ENCODE measurements at places on chromosomes 5 and 9.

- no peak for DNase-seq
Observed at GRCh38 chr5:137607771-137608170, 108.6 kb upstream of the SPOCK1 start.

DNA sequence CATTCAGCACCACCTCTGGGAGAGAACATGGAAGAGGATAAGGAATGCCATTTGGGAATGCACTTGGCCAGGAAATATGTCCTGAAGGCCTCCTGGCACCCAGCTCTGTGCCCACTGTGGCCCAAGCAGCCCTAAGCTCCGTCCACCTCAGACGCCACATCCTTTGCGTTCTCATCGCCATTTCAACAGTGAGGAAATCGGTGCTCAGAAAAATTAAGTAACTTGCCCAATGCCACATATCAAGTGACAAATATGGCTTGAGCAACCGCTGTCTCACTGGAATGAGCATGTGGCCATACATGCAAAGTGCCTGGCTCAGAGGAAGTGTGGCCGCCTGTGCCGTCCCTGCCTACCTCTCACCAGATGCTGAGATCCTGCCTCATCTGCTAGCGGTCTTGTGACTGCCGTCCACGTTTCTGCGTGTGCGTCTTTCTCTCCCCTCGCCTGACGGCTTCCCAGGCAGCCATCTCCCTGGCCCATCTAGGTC is 984 bp upstream of the DOK3 start:
- DNase-seq: no peak

DNA sequence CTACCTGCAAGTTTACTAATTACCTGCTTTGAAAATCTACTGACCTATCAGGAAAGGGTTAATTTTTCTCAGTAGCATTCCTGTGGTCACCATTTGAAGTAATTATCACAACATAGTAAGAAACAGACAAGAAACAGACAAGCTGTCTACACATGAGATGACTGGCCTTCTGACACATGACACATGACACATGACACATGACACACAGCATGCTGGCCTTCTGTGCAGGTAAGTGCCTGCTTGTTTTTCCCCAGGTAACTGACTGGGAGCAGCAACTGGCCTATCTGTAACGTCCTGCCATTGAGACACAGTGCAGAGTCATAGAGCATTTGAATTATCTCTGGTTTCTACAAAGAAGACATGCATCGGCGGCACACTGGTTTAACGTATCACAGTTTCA is 222.4 kb downstream of the CTNND2 start:
- no peak for DNase-seq

GRCh38 chr9:3887221-3887653 is 361.4 kb upstream of the RFX3 start:
- no peak for DNase-seq

- DNase-seq: no peak
Observed at GRCh38 chr5:100731768-100732167, 171.3 kb downstream of the ST8SIA4 start.

- no peak for DNase-seq
Observed at GRCh38 chr5:82628364-82628910, 350.3 kb upstream of the RPS23 start.

GRCh38 chr5:17012289-17012688 is 76.2 kb upstream of the MYO10 start:
- DNase-seq: no peak

GRCh38 chr5:113213551-113214425 is 221.0 kb downstream of the TSSK1B start:
- peak; percentile 47 for DNase-seq

DNA sequence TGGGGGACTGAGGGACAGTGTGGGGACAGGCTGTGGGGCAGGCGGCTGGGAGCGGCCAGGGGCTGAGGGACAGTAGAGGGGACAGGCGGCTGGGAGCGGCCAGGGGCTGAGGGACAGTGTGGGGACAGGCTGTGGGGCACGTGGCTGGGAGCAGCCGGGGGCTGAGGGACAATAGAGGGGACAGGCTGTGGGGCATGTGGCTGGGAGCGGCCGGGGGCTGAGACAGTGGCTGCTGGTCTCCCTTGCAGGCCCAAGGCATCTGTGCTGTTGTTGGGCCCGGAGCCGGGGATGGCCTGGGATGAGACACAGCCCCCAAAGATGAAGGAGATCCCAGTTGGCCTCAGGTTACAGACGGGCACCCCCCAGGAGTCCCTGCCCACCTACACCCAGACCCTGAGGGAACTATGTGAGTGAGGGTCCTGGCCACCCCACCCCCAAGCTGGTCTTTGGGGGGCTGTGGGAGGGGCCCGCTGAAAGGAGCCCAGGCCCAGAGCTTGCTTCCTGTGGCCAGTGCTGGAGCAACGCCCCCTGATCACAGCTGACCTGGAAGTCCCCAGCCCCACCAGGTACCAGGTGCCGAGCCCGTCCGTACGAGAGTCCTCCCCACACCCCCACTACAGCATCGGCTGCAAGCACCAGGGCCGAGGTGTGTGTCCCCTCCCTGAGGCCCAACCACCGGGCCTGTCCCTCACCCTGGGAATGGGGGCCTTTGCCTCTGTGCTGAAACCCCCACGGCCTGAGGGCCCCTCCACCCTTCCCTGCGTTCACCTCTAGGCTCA is 593 bp downstream of the STPG3 start:
- no peak for DNase-seq

GRCh38 chr5:91177639-91178038 is 205.5 kb downstream of the ARRDC3 start:
- no peak for DNase-seq

DNA sequence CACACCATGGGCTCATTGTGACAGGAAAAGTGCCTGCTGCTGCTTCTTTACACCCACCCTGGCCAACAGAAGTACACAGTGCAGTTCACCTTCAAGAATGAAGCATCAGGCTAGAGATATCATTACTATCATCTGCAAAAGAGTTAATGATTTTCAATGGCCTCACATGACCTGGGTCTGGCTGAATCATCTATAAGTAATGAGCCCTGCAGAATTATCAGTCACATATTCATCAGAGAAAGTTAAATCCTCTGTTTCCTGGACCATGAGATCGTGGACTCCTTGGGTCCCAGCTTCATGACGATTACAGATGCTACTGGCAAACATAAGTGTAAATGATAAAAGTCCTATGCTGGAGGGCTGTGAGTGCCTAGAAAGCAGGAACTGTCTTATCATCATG is 8.3 kb downstream of the BAG1 start:
- no peak for DNase-seq

GRCh38 chr5:119405419-119405818 is 46.9 kb upstream of the HSD17B4 start:
- DNase-seq: no peak

DNA sequence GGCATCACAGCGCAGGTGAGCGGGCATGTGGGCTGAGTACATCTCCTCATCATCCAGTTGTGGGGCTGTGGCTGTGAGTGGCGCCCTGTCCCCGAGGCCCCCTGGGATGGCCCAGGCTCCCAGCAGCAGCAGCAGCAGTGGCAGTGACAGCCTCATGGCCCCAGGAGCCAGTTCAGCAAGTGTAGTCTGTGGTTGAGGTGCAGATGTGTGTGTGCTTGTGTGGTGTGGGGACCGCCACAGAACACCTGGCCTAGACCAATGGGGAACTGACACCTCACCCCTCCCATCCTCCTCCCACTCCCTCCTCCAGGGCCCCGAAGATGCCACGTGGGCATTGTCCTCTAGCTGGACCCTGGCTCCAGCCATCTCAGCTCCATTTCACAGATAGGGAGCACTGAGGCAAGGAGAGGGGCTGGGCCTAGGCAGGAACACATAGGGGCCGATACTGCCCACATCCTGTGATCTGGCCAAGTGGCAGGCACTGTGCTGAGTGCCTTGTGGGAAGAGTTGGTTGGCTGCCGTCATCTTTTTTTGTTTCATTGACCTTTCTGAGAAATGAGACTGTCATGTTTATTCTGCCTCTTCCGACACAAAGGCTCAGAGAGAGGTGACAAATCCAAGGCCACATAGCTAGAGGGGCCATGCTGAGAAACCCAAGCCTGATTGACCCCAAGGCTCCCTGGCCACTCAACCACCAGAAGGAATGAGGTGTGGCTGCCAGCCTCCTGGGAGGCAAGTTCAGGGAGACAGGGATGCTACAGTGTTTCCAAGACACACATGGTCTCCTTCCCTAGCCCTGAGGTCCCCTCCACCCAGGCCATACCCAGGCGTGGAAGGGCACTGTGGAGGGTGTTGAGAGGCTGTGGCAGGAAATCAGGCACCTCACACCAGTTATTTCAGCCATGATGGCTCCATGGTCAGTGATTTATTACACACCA is at the start of gene MZB1:
TSS of gene MZB1 (minus strand) at position 213 of the 938 bp plus-strand sequence. CDS start at position 156, 57 bp downstream.
- DNase-seq: peak; percentile 50

DNA sequence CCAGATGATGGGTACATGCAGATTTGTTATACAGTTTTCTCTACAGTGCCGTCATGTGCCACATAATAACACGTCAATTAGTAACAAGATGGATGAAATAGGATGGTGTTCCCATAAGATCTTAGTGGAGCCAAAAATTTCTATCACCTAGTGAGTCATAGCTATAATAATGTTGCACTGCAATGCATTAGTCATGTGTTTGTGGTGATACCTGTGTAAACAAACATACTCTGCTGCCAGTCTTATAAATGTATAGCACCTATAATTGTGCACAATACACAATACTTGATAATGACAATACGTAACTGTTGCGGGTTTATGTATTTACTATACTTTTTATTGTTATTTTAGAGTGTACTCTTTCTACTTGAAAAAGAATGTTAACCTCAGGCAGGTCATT is 865.4 kb downstream of the MAT2B start:
- DNase-seq: no peak

DNA sequence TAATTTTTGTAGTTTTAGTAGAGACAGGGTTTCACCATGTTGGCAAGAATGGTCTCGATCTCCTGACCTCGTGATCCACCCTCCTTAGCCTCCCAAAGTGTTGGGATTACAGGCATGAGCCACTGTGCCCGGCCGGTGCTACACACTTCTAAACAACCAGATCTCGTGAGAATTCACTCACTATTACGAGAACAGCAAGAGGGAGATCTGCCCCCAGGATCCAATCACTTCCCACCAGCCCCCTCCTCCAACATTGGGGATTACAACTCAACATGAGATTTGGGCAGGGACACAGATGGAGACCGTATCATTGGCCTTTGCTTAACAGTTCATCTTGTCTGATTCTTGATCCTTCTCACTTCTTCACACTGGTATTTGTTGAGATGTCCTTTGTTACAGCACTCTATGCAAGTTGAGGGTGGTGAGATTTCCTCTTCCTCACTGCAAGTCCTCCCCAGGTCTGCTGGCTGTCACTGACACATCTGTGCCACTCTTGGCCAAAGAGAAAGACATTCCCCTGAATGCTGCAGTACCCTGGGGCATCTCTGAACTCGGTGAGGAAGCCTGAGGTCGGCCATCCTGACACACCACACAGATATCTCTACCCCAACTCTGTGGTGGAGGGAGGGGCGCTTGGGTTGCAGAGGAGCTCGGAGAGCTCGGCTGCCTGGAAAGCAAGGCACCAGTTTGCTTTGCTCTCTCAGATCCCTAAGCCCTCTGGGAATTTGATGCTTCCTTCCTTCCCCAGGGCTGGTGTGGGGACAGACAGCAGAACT is 4.2 kb upstream of the SUB1 start:
- DNase-seq: no peak

- DNase-seq: no peak
Observed at GRCh38 chr5:15384581-15384980, 115.4 kb upstream of the FBXL7 start.

DNA sequence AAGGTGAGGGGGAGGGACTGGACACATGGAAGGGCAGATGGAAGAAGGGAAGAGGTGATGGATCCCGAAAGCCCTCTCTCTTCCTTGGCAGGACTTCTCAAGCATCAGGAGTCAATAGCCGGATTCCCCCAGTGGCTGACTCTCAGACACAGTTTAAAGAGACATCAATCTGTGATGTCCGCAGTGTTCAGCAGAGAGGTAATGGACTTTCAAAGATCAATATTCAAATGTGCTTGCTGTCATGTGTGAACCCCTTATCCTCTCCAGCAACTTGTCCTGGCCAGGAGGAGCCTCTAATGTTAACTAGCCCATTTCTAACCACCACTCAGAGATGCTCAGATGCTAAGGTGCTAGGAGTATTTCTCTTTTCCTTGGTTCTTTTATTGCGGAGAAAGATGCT is 392.2 kb downstream of the IRX1 start:
- no peak for DNase-seq

GRCh38 chr5:132501961-132502931 is 11.7 kb upstream of the IRF1 start:
- peak; percentile 55 for DNase-seq

GRCh38 chr5:139185589-139185988 is 12.6 kb downstream of the SIL1 start:
- no peak for DNase-seq

DNA sequence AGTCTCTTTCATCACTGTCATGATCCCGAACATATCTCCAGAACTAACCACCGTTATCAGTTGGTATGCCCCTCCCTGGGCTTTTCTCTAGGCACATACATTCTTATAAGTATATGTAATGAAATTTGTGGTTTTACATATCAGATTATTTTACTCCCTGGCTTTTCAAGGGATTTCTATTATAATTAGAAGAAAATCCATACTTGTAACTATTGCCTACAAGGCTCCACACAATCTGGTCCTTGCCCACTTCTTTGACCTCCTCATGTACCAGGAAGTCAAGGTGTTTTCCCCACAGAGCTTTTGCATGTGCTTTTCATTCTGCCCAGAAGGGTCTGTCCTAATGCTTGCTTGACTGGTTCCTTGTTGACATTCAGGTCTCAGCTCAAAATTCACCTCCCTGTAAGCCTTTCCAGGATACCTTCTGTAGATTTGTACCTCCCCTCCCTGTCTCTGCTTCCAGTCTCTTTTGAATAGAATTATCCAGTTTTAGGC is 33.6 kb upstream of the HSD17B4 start:
- DNase-seq: no peak

DNA sequence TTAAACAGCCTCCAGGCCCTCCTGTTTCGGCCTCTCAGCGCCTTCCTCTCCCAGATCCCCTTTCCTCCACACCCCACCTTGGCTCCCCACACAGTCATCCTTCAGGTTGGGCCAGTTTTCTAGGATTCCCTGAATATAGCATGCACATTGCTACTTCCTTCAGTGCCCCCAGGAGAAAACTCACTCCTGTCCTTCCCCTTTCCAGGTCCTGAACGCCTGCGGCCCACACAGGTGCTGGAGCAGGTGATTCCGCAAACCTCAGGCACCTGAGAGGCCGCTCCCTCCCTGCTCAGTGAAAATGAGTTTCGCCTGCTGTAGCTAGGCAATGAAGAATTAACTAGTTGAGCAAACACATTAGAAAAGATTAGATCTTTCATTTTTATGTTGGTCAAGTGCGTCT is 185.0 kb downstream of the MED10 start:
- DNase-seq: no peak

DNA sequence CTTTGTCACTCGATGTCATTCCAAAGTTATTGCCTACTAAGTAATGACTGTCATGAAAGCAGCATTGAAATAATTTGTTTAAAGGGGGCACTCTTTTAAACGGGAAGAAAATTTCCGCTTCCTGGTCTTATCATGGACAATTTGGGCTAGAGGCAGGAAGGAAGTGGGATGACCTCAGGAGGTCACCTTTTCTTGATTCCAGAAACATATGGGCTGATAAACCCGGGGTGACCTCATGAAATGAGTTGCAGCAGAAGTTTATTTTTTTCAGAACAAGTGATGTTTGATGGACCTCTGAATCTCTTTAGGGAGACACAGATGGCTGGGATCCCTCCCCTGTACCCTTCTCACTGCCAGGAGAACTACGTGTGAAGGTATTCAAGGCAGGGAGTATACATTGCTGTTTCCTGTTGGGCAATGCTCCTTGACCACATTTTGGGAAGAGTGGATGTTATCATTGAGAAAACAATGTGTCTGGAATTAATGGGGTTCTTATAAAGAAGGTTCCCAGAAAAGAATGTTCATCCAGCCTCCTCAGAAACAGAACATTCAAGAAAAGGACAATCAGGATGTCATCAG is 11.3 kb downstream of the TLR4 start:
- no peak for DNase-seq

- DNase-seq: peak; percentile 90
Observed at GRCh38 chr9:130313103-130313858, 47.7 kb downstream of the HMCN2 start.

All from myocyte (in vitro differentiated cells).